ENCODE measurements at places on chromosomes 5 and 9. TPM values are rescaled to one million over a fixed set of nuclear protein-coding genes. Genes with fewer than 3 reads are reported as not detected.
A peak's percentile ranks its signal among the peaks of the same experiment; 100 is the strongest.

GRCh38 chr5:50575740-50576139 is 90.7 kb upstream of the PARP8 start:
- no peak for DNase-seq

GRCh38 chr5:71471193-71471592 is 15.7 kb downstream of the BDP1 start:
- no peak for DNase-seq

- DNase-seq: no peak
Measured at GRCh38 chr9:23542438-23542837, 283.6 kb downstream of the ELAVL2 start.

DNA sequence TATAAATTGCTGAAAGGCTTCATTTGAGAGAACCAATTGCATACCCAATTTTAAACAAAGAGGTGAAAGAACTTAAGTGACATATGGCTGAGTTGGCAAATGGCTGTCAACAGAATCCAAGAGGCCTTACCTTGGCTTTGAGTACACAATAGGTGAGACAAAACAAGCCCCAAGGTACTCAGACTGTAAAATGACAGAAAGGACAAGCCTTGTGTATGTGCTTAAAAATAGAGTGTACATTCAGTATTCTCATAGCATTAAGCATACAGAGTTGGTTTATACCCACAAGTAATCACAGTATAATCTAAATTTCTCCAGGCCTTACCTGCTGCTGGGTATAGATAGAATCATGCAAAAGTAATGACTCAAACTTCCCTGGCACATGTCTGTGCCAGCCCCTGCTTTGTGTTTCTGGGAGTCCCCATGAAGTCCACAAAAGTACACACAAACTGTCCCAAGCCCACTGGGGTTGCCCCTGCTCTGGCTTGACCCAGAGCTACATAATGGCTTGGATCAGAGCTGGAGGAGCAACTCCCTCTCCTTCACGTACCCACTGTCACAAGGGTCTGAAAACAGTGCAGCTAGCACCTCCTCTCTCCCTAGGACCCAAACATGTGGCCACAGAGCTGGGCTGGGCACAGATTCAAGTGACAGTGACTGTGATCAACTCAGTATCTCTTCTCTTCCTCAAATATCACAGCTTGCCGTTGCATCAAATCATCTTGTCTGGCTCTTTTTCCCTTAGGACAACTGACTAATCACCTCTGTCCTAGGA is 250.8 kb downstream of the ENC1 start:
- peak; percentile 63 for DNase-seq

TAF1L gene
- total RNA-seq: not detected

SLC46A2 gene
- not detected for total RNA-seq

FOXD4L5 gene
- 0.16 TPM for total RNA-seq

IL4 gene
- not detected for total RNA-seq

All from osteocyte (in vitro differentiated cells).